EH (cell line): ENCODE measurements at places on chromosomes 3 and 15.

GRCh38 chr3:17110660-17111396, 226.1 kb downstream of the PLCL2 start:
- DNase-seq, result no peak

- DNase-seq, result peak; percentile 59
Measured at GRCh38 chr3:155960060-155960459, 89.6 kb downstream of the GMPS start.

DNA sequence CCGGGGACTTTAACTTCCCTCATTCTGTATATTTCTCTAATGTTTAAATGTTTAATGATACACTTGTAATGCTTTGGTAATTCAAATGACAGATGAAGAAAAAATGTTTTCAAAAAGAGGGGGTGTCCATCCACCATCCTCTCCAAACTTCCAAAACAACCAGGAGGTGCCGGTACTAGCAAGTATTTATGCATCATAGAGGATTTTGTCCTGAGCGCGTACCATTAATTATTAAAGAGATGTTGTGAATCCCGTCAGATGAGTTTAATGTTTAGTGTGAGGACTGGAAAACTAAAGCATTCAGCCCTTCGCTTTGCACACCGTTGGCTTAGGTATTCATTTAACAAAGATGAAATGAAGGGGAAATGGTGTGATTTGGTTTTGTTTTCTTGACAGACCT, 1.3 kb downstream of the SLC28A1 start:
- DNase-seq, result no peak

- DNase-seq, result no peak
Measured at GRCh38 chr3:125394406-125394805, 19.3 kb upstream of the ZNF148 start.

DNA sequence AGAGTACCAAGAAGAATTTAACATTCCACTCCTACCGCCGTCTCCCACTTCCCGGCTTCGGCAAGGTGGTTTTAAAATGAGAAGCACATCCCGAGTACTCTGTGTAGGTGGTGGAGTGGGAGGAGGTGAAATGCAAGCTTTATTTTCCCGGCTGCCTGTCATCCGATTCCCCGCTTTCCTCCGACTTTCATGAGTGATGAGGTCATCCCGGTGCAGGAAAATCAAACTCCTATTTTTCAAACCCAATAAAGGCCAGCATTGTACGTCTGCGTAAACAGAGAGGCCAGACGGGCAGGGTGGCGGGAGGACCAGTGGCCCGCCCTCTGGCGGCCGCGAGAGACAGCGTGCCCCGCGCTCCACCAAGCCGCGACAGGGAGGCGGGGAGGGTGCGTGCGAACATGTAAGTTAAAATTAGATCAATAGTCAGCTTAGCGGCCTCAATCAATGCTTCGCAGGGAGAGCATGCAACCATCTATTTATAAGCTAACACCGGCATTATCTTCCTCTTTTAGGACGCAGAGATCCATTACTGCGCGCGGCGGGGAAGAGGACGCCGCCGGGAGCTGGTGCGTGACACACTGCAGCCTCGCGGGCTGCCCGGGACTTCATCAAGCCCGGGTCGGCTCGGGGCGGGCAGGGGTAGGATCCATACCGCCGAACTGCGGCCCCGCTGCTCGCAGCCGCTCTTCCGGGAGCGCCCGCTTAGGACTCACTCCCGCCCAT, 163.3 kb downstream of the CD47 start:
- DNase-seq, result peak; percentile 65

GRCh38 chr3:97439373-97439772, 325.2 kb upstream of the ARL6 start:
- no peak for DNase-seq

DNA sequence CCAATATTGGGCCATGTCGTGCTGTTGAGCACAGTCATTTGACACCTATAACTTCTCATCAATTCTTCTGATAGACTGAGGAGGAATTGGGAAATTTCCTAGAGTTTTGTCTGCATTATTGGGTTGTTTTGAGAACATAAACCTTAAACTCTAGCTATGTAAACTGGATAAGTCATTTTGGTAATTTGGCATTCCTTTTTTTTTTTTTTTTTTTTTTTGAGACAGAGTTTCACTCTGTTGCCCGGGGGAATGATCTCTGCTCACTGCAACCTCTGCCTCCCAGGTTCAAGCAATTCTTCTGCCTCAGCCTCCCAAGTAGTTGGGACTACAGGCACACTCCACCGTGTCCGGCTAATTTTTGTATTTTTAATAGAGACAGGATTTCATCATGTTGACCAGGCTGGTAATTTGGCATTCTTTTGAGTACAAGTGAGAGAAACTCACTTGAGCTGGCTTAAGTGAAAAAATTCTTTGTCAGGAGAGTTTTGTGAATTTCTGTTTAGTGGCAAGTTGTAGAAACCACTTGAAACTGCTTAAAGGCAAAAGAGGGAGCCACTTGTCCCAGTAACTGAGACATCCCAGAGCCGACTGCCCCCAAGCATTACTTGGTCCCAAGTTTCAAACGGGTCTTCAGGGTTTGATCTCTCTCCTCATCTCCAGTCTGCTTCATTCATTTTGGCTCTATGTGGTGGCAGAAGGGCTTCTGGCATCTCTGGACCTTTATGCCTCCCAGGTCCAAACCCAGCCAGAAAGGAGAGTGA, 34.9 kb downstream of the FLNB start:
- DNase-seq, result peak; percentile 45

- no peak for DNase-seq
Measured at GRCh38 chr15:68791431-68792283, 29.0 kb downstream of the ANP32A start.

DNA sequence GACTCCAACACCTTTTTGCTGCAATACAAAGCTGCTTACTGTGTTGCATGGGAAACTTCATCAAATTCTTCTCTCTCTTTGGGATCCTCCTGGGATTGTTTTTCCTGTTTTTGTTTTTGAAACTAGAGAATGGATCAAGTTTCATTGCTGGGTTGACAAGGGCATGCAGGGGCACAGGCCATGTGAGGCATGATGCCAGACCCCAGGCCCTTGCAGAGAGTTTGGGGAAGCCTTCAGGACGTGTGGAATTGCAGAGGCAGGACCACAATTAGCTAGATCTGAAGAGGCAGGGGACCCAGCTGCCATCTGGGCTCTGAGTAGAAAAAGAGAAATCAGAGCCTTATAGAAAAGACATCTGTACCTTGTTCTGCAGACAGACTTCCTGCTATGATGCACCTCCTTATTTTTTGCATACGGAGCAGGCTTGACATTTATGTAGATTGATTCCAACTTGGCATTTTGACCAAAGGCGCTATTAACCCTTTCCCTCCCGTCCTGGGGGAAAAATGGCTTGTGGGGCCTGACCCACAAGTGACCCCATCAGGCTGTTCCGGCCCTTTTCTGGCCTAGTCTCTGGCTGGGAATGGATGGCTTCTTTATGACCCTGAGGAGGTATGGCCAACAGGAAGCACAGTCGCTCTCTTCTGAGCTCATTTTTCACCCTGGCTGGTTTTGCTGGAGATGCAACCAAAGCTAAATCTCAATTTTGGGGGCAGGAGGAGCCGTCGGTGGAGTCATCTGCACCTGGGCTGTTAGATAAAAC, 44.3 kb upstream of the CHRNB4 start:
- DNase-seq, result no peak

- DNase-seq, result peak; percentile 69
Measured at GRCh38 chr3:45981346-45982074, 14.1 kb downstream of the FYCO1 start.

GRCh38 chr15:50126072-50126471, 7.0 kb upstream of the ATP8B4 start:
- no peak for DNase-seq

DNA sequence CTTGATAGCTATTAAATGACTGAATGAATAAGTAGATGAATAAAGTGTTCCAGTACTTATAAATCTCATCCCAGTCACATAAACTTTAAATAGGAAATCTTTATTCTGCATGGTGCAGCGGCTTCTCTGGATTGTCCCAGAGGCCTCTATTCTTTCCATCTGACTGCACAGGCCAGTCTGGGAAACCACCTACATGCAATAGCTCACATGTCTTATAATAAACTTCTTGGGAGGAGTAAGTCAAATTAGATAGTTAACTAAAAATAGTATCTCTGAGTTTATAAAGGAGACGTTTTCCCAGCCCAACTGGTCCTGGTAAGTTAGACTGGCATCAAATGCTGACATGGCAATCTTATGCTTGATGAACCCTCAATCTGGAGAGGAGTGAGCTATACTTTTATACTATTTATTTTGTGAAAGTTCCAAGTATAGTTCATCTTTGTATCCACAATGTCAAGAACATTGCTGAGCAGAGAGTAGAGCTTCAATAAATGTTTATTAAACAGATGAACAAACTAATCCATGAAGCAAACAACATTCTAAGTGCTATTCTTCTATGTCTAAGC, 417.6 kb downstream of the TIGIT start:
- DNase-seq, result no peak

- DNase-seq, result peak; percentile 27
Measured at GRCh38 chr3:182921665-182922355, 58.5 kb downstream of the DCUN1D1 start.

DNA sequence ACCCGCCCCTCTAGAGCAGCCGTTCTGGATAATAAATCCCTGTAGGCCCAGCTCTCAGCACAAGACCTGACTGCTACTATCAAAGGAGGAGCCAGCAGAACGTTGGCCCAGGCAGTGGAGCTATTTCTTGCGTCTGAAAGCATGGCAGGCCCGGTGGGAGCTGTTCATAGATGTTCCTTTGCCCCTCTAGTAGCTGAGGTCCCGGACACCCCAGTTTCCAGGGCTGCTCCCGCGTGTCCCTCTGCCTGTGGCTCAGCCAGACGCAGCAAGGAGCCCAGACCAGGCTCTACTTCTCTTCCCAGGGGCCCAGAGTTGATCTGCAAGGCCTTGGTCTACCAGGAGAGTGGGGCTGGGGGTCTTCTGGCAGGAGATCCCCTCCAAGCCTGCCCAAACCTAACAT, 76.1 kb downstream of the FAM174B start:
- no peak for DNase-seq

GRCh38 chr15:58742022-58742813, 7.3 kb downstream of the ADAM10 start:
- DNase-seq, result peak; percentile 92

GRCh38 chr3:126212250-126212619, 31.8 kb upstream of the ALDH1L1 start:
- no peak for DNase-seq

DNA sequence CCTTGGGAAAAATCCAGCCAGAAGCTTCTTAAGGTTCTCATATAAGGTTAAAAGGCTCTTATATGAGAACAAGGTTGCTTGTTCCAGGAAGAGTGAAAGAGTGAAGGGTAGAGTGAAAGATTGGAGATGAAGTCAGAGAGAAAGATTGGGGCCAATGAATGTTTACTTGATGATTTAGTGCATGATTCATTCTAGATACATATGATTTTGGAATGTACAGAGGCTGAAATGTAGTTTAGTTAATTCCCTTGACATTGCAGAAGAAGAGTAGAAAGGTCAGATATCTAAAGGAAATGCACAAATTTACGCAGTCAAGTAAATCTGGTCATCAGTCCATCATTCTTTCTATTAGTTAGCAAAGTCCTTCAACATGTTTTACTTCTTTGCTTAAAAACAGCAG, 619.8 kb upstream of the ZNF717 start:
- DNase-seq, result no peak

DNA sequence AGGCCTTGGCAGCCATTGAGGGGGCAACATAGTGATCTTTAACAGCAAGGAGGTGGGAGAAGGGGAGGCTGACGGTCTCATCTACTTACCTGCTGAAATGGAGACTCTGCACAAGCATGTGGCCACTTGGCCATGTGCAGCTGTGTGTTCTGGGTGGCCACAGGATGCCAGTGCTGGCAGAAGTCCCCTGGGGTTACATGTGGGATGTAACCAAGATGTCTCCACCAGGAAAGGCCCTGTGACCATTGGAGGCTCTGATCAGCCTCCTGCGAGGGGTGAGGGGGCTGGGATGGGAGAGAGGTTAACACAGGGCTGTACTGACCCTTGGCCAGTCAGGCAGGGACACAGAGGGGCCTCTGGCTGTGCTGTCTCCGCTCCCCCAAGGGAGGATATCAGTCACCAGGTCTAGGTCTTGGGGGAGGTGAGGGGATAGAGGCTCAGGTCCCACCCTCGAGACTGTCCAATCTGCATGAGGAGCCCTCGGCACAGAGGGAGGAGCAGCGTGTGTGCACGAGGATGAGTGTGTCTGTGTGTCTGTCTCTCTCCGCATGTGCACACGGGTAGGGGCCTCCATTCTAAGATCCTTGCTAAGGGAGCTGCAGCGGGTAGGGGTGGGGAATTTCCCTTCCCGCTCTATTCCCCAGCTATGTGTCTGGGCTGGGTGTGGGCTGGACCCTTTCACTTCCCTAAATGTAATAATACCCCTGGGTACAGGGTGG, 19.5 kb downstream of the PRKCD start:
- DNase-seq, result no peak

DNA sequence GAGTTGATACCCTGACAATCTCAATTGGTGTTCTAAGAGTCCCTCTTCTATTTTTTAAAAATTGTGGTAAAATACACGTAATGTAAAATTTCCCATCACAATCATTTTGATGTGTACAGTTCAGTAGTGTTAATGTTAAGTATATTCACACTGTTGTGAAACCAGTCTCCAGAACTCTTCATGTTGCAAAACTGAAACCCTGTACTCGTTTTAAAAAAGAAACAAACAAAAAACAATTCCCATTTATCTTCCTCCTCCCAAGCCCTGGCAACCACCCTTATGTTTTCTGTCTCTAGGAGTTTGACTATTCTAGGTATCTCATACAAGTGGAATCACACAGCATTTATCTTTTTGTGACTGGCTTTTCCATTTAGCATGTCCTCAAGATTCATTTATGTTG, 28.7 kb upstream of the ALPK3 start:
- DNase-seq, result no peak

DNA sequence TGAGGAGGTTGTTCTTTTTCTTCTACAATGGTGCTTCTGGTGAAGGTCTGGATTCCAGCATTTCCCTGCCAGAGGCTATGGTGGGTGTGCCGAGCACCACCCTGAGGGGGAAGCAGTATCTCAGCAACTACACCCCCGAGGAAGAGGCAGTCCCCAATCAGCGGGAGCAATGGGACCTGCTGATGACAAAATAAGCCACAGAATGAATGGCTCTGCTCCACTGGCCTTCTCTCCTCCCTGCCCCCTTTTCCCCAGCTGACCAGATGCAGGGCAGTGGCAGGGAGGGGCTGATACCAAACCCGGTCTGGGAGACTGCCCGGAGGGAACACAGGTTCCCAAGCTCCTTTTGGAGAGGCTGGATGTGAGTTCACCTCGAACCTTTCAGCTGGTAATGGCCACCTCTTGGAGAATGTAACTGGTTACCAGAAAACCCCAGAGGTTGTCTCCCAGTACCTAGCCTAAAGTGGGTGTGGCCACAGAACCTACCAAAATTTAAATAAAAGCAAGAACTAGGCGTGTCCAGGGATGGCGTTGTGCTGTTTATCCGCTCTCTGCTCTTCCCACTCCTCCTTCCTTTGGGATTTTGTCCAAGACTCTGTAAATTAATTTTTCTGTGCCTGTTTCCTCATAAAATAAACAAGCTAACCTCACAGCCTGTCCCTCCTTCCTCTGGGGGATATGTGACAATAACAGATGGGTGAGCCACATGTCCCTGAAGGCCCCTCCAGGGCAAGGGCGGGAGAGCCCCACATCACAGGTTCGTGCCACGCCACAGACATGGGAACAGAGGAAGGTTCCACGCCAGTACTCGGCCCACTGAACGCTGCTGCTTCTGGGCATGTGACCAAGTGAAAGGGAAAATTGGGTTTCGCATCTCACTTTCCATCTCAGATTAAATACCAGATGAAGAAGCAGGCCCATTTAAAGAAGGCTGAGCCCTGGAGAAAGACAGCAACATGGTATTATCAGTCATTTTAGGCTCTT, 35.1 kb upstream of the SPTBN5 start:
- no peak for DNase-seq

- DNase-seq, result no peak
Measured at GRCh38 chr3:22115581-22115980, 364.6 kb upstream of the ZNF385D start.
